Spinal cord (tissue), 10 donors: ENCODE measurements at places on chromosomes 11 and 22. TPM values are rescaled to one million over a fixed set of nuclear protein-coding genes. Genes with fewer than 3 reads are reported as not detected.

SCGB1C1 gene
- not detected for polyA plus RNA-seq

JRKL gene
- 10.4 TPM for polyA plus RNA-seq

GRIK4 gene
- polyA plus RNA-seq = 18.4 TPM

TMEM126B gene
- polyA plus RNA-seq = 63.1 TPM

RAB39A gene
- 7.3 TPM for polyA plus RNA-seq

OSBP2 gene
- polyA plus RNA-seq = 22.3 TPM

CD82 gene
- 54.4 TPM for polyA plus RNA-seq

NEFH gene
- 175 TPM for polyA plus RNA-seq

OPCML gene
- 65.1 TPM for polyA plus RNA-seq

TBX10 gene
- not detected for polyA plus RNA-seq

TMEM134 gene
- polyA plus RNA-seq = 69.0 TPM

BRSK2 gene
- 106 TPM for polyA plus RNA-seq

KDM4D gene
- polyA plus RNA-seq = 2.4 TPM

IGSF22 gene
- 3.5 TPM for polyA plus RNA-seq

SLC6A5 gene
- 35.5 TPM for polyA plus RNA-seq

FGF19 gene
- 0.44 TPM for polyA plus RNA-seq

GRCh38 chr11:121055076-121055475 lies 31.2 kb downstream of the TBCEL start:
- no peak for DNase-seq

- no peak for DNase-seq
These were observed 17.8 kb upstream of the CASTOR1 start for GRCh38 chr22:30307041-30307574.

DNA sequence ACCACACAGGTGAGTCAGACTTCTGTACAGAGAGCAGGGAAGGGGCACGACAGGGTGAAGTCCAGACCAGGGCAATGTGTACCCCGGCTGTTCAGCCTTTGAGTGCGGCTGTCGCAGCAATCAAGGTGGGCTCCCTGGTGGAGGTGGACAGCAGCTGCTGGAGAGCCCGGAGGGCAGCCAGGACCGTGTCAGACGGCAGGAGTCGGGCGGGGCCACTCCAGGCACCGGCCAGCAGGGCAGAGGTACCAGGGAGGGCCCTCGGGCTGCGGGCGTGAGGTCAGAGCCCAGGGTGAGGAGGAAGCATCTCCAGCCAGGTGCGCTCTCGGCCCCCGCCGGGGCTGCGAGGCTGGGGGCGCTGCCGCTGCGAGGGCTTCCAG lies 802 bp upstream of the PIM3 start:
- no peak for DNase-seq

GRCh38 chr11:72084076-72084475 lies 3.4 kb downstream of the LRRC51 start:
- no peak for DNase-seq

- no peak for DNase-seq
These were observed 73.4 kb upstream of the TTC12 start for GRCh38 chr11:113240790-113241635.

GRCh38 chr11:114194702-114195101 lies 101.5 kb upstream of the NNMT start:
- no peak for DNase-seq

GRCh38 chr11:130771708-130772107 lies 144.6 kb downstream of the SNX19 start:
- DNase-seq = no peak

DNA sequence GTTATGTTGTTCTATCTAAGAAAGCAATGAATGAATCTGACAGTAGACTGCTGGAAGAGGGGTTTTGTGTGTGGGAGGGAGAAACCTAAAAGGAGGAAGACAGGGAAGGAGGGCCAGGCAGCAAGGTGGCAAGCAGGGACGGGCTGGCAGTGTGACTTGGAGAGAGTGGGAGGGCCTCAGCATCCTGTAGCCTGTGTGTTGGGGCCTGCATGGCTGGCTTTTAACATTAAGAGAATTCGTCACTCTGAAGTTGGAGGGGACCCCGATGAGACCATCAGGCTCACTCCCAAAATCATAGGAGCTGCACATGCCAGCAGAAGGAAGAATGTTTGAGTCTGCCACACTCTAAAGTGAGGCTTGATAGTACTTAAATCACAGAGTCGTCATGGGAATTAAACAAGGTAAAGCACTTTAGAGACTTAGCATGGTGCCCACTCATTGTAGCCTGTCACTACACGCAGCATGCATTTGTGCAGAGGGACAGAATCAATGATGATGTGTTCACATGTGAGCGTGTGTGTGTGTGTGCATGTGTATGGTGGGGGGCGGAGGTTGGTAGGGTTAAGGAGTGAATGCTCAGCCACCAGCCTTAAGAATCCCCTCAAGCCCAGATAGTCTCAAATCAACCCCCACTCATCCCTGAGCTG lies 199.5 kb downstream of the TENM4 start:
- DNase-seq = no peak

- no peak for DNase-seq
These were observed 291.4 kb downstream of the ST3GAL4 start for GRCh38 chr11:126646701-126647557.

DNA sequence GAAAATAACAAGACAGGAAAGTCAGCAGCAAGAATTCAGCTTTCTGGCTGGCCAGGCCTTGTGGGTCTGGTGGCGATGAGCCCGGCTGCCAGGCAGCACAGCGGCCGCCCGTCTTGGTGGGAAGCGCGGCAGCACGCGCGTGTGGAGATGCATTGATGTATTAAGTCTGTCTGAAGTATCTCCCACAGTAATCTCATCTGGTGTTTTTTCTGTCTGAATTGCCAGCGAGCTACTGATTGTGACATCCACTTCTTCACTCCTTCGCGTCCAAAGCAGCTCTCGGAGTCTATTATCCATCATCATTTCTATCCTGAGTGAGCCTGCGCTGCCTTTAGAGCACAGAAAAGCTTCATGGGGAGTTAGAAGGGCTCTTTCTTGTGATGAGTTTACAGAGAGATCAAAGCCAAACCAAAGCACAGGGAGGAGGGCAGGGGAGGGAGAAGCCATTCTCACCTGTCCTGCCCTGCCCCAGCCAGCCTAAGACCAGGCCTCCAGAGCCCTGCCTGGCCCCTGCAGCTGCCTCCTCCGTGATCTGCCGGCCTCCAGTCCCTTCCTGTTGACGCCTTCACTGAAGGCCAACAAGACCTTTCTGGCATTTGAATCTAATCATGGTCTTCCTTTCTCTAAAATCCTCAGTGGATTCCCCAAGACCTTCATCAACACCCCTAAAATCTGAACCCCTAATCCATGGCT lies 1419.0 kb downstream of the TBC1D22A start:
- DNase-seq = no peak

GRCh38 chr22:22342697-22343580 lies 98.4 kb downstream of the VPREB1 start:
- DNase-seq = no peak

DNA sequence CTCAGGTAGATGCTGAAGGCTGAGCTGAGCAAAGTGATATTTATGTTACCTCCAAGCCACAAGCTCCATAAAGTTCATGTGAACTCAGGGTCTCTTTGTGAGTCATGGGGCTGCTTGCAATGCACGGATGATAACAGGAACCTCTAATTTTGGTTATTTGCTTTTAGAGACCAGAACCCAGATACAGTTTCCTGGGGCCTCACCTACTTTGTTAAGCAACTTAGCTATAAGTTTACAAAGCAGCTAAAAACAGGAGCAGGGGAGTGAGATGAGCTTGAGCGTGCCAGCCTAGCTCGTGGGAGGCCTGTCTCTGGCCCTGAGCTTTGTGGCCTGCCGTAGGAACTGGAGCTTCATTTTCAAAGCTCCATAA lies 29.2 kb downstream of the SREBF2 start:
- DNase-seq = no peak

DNA sequence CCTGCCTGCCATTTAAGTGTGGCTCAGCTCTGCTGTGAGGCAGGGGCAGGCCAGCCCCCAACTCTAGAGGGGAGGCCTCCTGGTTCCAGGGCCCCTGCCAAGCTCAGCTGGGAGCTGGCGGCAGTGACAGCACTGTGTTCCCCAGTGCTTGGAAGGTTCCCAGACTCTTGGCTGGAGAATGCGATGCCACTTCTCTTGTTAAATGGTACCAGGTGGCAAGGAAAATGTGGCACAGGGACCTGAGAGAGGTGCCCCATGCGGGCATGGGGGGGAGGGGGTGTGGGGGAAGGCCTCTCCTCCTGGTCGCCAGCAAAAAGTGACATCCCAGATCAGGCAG lies 8.4 kb upstream of the TNFRSF13C start:
- DNase-seq = no peak

DNA sequence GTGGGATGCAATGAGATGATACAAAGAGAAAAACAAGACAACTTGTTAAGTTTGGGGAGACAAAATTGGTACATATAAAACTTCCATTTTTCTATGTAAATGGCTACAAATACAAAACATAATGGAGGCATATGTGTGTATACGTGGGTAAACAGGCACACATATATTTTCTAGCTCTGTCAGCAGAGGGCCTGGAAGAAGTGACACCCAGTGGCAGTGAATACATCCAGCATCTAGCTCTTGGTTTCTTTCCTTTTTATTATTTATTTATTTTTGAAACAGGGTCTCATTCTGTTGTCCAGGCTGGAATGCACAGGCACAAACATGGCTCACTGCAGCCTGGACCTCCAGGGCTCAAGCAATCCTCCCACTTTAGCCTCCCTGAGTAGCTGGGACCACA lies 5.0 kb upstream of the RASL10A start:
- no peak for DNase-seq

- peak; percentile 55 for DNase-seq
These were observed 187.1 kb downstream of the BLID start for GRCh38 chr11:121928597-121929580.

DNA sequence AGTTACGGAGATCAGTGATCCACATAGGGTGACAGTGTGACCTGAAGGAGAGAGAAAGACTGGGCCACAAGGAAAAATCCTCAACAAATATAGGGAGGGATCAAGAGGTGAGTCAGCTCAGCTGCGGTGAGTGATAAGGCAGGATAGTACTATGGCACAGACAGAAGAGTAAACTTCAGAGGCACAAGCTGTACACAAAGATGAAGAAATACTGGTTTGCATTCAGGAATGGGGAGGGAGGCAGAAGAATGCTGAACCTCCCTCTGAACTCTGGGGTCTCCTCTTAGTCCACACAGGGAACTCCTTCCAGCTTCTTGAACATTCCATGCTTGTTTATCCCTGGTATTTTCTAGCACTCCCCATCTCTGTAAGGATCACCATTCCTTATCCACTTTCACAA lies 162.7 kb downstream of the BARX2 start:
- DNase-seq = no peak

GRCh38 chr11:130865091-130865773 lies 51.0 kb downstream of the SNX19 start:
- no peak for DNase-seq

GRCh38 chr22:17772958-17773605 lies 1.2 kb downstream of the BID start:
- peak; percentile 21 for DNase-seq

- DNase-seq = no peak
These were observed at the start of gene LRP4 for GRCh38 chr11:46918083-46918787. Gene LRP4, minus strand, starts transcription at chr11:46918550. Its CDS starts 171 bp downstream, at chr11:46918379.

DNA sequence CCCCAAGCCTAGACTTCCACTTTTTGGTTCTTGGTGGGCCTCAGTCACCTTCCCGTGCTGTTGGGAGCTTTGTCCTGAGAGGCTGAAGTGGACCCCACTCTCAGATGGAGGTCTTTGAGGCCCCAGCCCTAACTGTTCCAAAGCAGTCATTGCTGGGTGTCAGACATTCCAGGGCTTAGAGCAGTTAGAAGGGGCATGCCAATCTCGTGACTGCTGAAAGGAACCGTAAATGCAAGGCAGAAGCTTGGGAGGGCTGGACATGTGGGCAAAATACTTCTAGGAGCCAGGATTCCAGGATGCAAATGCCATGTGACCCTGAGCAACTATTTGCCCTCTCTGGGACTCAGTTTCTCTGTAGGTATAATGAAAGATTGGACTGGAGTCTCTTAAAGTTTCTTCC lies 118.8 kb upstream of the CRYBB3 start:
- DNase-seq = no peak

GRCh38 chr11:34501949-34502348 lies 11.6 kb downstream of the ELF5 start:
- DNase-seq = peak; percentile 15

- DNase-seq = no peak
These were observed 43.7 kb downstream of the MOB2 start for GRCh38 chr11:1442807-1443366.

DNA sequence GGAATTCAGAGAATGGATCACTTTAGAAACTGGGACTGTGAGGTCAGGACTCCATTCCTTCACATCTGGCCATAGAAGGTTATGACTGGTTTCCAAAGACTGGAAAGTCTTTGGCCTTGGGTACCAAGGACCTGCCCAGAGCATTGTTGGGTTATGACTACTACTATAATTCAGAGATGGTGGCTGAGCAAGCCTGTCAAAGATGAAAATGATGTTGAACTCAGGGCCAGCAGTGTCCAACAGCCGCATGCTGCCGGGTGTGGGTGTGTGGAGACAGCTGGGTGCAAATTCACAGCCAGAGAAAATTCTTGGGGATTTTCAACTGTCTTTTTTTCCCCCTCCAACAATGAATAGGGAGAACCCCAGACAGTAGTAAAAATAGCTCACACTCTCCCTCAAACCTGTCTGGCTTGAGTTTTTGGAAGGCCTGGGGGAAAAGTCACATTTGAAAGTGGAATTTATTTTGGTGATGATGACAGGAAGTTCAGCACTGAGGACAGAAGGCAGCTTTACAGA lies 166.8 kb upstream of the NCAM1 start:
- no peak for DNase-seq

- no peak for DNase-seq
These were observed 997 bp downstream of the DEAF1 start for GRCh38 chr11:693887-694562.

DNA sequence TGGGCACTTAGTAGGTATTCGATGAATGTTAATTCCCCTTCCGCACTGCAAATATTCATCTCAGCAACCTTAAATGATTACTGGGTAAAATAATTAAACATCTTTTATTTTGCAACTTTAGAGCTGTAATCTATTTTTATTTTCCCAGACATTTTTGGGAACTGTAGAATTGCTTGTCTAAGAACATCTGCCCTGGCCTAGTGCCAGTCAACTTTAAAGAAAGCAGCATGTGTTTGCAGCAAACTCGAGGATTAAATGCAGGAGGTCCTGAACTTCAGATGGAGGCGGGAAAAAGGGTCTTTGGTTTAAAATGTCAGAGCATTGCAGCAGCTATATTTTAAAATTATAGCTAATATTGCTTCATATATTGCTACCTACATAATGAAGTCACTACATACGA lies 190.0 kb downstream of the PGR start:
- DNase-seq = no peak

GRCh38 chr11:65911682-65912568 lies 6.9 kb downstream of the C11orf68 start:
- DNase-seq = no peak

DNA sequence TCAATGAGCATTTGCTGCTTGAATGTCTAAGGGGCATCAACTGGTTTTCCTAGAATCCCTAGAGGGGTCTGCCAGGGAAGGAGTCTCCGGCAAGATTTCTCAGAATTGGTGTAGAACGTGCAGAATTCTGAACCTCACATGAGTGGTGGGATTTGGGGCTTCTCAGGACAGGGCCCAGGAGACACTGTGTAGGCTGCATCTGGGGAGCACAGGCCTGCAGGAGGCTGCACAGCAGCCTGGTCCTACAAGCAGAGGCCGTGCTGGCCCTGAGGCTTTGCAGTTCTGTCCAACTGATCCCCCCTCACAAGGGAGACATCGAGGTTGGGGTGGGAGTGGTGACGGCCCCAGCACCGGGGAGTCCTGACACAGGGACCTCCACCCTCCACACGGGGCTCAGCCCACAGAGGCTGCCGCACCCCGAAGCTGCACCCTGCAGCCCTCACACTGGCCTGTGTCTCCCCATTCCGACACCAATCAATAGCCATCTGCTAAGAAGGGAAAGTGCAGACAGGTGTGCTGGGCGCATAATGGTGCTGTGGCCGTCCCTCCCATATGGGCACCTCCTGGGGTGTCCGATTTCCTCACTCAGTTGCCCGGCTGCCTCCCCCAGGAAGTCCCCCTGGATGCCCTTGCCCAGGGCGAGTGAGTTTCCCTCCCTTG lies 688.1 kb downstream of the BRD1 start:
- DNase-seq = no peak
